ENCODE measurements at places on chromosomes 12 and 14.

DNA sequence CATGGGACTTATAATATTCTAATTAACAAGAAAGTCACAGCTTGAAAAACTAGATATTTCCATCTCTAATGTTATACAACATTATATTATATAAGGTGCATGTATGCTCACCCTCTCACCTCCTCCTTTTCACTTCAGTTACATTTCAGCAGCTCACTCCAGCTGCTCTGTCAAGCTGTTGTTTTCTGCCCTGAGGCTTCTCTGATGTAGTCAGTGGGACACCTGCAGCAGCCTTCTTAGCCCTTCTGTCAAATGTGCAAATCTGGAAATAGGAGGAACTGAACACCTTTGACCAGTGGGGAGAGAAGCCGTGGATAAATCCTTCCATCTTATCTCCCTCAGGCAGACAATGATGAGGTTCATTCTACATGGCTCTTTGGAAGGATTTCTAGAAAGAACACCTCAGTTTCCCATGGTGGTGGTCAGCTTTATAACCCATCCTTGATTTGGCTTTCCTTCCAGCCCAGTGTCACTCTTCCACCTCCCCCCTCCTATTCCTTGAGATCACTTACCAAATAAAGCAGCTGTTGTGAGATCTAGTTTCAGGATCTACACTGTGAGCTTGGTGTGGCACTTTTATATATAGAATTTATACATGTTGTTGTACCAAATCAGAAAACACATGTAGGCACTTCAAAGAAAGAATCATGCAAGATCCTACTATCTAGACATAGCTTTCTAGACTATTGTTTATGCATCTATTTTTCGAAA, 79.6 kb upstream of the STK38L start:
- DNase-seq: no peak

GRCh38 chr14:99199846-99200653, 71.9 kb downstream of the BCL11B start:
- no peak for DNase-seq

DNA sequence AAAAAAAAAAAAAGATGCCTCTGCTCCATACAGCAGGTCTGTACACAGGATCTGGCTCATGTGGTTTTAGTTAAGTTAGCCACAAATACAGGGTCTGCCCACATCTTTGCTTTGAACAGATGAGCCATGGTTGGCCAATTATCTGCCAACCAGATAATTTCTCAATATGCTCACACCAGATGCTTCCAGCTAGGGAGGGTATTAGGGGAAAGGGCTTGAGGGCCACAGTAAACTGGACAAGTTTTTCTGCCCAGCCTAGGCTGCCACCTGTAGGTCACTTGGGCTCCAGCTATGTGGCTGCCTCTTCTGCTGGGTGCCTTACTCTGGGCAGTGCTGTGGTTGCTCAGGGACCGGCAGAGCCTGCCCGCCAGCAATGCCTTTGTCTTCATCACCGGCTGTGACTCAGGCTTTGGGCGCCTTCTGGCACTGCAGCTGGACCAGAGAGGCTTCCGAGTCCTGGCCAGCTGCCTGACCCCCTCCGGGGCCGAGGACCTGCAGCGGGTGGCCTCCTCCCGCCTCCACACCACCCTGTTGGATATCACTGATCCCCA, 776 bp downstream of the RDH5 start:
- peak; percentile 49 for DNase-seq

DNA sequence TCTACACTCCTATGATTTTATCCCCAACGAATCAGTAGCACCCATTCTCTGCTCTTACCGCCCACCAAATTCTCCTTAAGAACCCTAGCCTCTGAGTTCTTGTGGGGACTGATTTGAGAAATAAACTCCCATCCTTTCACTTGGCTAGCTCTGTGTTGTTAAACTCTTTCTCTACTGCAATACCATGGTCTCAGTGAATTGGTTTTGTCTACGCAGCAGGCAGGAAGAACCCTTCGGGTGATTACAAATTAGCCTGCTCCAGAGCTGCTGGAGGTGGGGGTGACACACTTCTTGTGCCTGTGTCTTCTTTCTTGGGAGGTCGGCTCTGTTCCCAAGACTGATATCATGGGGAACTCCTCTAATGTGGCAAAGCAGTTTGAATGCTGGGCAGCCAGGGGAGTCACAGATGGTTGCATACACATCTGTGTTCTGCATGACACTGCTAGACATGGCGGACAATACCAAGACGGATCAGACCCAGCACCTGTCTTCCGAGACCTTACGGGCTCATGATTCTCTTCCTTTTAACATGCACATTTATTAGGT, 1.6 kb upstream of the C1S start:
- DNase-seq: no peak

DNA sequence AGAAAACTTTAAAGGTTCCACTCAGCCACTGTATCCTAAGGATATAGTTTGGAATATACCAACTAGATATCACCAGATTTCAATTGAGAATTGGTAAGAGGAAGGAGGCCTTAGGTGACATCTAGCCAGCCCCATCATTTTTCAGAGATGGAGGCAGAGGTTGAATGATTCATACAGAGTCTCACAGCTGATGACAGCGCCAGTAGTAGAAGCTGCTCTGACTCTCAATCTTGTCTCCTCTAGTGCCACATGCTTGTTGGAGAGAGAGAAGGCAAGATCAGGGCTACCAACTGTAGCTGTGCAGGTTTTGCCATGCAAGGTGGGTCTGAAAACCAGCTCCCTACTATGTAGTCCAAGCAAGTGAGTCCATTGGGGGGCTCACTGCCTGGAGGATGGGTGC, 6.1 kb downstream of the FRMD6 start:
- no peak for DNase-seq

- DNase-seq: no peak
Measured at GRCh38 chr12:109488051-109488665, 10.7 kb downstream of the UBE3B start.

- no peak for DNase-seq
Measured at GRCh38 chr12:108040947-108041346, 88.1 kb upstream of the WSCD2 start.

GRCh38 chr14:52142504-52142903, 73.6 kb upstream of the NID2 start:
- no peak for DNase-seq

- no peak for DNase-seq
Measured at GRCh38 chr14:72818998-72819397, 74.9 kb downstream of the DPF3 start.

DNA sequence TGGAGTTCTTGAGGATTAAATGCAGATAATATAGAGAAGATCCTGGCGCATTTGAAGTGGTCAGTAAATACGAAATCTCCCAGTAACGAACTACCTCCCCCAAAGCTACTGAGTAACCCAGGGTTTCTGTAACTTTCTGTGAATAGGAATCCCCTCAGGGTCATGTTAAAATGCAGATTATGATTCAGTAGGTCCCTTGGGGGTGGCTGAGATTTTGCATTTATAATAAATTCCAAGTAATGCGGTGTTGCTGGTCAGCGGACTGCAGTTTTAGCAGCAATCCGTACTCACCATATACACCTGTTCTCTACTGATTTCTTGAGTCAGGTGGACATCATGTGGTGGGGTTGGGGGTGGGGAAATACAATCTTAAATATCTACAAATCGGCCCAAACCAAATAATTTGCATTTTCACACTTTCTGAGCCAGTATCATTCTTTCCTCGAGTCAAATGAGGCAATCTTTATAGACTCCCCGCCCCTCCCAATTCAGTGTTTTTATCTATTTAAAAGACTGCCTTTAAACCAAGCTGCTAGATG, 868 bp downstream of the SPATA7 start:
- no peak for DNase-seq

GRCh38 chr12:59381106-59381505, 214.7 kb upstream of the SLC16A7 start:
- no peak for DNase-seq

GRCh38 chr12:40681148-40681547, 11.1 kb upstream of the CNTN1 start:
- DNase-seq: no peak

DNA sequence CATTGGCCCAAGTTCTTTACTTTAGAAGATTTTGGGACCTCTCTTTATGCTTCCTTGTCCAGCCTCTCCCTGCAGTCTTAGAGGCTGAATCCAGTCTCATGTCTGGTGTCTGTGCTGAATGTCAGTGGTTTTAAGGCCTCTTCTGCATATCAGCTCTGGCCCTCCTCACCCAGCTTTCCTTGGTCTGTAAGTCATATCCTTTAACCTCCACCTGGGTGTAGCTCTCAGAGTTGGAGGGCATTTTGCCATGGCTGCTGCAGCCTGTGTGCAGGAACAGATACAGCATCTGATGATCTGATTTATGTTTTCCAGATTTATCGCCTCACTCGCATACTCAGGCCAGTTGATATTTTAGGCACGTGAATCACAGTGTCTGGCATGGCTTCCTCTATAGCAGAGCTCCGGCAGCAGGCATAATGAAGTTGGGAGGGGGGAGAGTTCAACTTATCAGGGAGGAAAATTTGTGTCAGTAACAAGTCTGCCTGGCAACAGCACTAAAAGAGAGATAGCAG, 335.0 kb downstream of the PCNX1 start:
- DNase-seq: peak; percentile 12

- no peak for DNase-seq
Measured at GRCh38 chr12:9793779-9794395, 33.2 kb upstream of the CD69 start.

DNA sequence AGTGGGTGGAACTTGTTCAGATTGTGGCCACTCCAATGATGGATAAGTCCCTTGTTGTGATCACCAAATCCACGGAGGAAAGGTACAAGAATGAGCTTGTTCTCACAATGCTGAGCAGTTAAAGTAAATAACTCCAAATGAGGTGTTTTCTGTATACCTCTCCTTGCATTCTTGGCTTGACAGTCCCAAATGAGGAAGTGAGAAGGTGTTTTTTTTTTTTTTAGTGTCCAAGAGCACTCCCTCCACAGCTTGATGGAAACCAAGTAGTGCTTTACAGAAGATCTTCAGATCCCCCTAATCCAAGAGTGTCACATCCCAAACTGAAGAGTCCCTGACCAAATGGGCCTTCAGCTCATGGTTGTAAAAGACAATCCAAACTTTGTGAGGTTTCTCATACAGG, 153.6 kb downstream of the ATP23 start:
- no peak for DNase-seq

GRCh38 chr12:52087961-52088820, 8.7 kb downstream of the SMIM41 start:
- no peak for DNase-seq

DNA sequence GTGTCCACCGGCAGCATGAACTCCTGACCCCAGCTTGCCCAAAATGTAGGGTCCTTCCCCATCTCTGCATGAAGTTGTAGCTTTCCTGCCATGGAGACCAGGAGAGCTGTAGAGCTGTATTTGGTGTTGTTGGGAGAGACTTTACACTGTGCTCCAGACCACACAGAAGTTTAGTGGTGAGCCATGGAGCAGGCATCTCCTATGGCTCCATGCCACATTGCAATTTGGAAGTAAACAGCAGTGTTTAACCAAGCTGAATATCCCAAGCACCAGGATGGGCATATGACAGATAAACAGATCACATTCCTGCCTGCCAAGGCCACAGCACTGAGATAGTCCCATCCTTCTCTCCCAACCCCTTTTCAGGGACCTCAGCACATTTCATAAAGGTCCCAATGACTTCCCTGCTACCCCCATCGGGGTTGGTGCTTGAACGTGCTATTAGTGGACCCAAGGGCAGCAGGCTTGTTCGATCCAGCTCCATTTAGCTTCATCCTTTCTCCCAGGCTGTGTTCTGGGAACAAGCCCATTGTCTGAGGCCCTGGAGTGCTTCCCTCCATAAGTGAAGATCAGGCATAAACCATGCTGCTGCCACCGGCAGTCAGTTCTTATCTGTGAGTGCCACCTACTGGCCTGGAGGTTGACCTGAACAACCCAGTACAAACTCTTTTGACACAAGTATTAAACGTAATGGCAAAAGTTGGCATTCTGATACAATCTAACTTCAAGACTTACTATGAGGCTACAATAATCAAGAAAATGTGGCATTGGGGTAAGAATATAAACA, 172.3 kb upstream of the ATXN7L3B start:
- DNase-seq: no peak

GRCh38 chr14:51368721-51369163, 128.7 kb downstream of the TMX1 start:
- no peak for DNase-seq

GRCh38 chr14:29140016-29140415, 373.4 kb downstream of the FOXG1 start:
- DNase-seq: no peak

DNA sequence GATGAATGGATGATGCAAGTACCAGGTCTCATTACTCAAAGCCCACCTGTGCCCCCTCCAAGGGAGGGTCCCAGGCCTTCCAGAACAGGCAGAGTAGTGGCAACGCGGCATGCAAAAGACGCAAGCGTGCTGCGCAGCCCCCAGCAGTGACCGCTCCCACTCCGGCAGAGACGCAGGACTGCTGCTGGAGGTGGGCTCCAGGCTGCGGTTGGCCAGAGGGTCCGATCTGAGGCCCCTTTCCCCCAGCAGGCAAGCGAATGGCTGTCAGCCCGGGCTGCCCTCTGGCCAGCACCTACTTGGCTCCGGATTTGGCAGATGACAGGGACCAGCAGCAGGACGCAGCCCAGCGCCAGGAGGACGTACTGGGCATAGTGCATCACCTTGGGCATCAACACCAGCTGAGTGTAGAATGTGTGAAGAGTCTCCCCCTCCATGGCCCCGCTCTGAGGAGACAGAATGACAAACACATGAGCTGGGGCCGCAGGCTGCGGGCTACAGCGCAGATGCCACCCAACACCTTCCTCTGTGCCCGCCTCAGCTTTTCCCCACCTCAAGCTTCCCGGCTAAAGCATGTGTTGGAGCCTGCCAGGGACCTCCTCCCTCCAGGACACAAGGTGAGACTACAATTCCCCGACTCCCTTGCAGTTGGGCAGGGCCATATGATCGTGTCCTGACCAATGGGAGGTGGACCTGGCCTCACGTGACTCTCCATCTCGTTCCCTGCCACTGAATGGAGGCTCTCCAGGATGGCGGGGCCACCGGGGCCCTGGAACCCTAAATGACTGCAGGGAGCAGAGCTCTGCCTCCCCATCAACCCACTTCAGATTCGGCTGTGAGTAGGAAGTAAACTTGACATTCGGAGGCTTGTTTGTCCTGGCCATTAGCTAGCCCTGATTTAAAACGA, 77.4 kb downstream of the SCARB1 start:
- DNase-seq: peak; percentile 13

DNA sequence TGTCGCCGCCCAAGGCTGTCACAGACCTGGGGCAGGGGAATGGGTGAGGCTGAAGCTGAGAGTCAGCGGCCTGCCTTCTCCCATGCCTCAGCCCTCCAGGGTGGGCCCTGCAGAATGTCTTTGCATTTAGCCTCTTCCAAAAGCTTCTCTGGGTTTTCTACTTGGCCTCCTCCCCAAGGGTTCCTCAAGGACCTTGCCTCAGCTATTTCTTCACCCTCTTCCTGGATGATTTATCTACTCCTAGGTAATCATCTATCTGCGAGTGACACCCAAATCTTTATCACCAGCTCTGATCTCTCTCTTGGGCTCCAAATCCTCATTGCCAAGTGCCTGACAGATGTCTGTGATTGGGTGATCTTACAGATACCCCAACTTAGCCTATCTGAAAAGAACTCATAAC, 4.7 kb upstream of the LPAR5 start:
- no peak for DNase-seq
